ENCODE measurements at places on chromosomes 4 and X.
A peak's percentile ranks its signal among the peaks of the same experiment; 100 is the strongest.

DNA sequence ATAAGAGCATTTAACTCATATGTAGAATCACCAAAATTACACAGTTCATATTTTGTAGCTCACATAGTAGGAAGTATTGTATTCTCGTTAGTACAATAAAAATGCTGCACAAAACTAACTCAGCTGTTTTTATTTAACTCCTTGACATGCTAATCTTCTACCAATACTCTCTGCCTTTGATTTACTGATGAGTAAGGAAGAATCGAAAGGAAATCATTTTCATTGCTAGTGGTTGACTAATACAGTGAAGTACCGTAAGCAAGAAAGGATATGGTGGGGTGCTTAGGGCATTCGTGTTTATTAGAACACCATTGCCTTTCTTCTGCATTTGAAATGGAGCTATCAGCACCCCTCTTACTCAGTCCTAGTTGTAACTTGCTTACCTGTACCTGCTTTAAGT is 1239.1 kb upstream of the TENM3 start:
- DNase-seq = no peak

GRCh38 chr4:165198329-165198728 is 9.0 kb upstream of the KLHL2 start:
- DNase-seq = no peak

DNA sequence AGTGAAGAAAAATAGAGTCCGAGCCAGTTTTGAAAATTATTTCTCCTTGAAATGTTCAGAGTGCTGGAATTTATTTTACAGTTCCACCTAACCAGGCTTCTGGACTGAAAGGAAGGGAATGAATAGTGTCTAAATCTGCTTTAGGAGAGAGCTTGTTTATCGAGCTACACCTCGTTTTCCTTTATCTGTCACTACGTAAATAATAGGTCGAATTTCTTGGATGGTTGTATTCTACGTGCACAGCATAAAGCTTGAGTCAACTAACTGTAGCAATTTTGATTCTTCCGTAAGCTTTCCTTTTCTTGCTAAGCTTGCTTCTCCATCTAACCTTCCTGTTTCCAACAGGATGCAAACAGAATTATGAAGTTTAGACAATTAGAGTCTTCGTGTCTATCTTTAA is 48.6 kb downstream of the ADGRL3 start:
- no peak for DNase-seq

DNA sequence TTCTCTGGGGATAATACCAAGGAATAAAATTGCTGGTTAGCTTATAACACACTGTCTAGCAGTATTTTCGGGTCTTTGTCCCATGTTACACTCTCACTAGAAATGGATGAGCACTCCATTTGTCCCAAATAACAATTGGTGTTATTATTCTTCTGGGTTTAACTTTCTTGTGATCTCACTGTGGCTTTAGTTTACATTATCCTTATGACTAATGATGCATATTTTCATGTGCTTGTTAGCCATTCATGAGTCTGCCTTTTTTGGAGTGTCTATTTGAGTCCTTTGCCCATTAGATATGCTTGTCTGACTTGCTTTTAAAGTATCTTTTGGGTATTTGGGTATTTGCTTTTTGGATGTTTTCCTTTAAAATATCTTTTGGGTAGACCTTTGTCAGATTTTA is 372.9 kb upstream of the TENM3 start:
- no peak for DNase-seq

DNA sequence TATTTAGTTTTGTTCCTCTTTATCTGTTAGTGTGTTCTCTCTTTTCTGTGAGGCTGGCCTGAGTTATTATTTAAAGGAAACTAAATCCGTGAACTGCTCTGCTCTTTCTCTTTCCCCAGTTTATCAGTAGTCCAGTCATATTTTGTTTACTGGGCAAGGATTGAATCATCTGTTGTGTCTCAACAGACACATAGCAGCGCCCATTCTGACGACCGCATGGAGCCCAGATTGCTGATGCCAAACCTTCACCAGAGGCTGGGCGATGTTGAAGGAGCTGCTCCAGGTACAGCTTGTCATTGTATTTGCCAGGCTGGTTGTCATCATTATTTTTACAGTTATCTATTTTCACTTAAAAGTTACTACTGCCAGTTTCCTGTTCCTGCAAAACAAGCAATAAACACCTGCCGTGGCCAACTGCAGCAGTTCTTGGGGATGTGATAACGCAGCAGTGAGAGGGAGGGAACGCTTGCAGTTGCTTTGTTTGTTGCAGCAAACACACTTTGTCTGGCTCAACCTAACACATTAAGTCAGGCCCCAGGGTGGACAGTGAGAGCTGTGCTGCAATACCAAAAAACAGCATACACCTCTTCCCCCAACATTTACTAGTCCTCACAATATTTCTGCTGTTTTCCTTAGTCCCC is 10.1 kb downstream of the REELD1 start:
- DNase-seq = peak; percentile 46

GRCh38 chr4:2415881-2416563 is 2.4 kb downstream of the ZFYVE28 start:
- no peak for DNase-seq

DNA sequence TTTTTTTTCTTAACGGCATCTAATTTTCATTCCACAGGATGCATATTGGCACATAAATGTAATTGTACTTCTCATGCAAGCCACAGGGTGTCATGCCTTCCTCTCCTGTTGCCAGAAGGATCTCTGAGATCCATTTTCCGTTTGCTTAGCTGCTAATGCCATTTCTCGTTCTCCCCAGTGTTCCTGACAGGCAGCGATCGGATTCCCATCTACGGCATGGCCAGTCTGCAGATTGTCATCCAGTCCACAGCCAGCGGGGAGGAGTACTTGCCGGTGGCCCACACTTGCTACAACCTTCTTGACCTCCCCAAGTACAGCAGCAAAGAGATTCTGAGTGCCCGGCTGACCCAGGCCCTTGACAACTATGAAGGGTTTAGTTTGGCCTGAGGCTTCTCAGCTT is 8.9 kb upstream of the NAP1L5 start:
- DNase-seq = peak; percentile 79

DNA sequence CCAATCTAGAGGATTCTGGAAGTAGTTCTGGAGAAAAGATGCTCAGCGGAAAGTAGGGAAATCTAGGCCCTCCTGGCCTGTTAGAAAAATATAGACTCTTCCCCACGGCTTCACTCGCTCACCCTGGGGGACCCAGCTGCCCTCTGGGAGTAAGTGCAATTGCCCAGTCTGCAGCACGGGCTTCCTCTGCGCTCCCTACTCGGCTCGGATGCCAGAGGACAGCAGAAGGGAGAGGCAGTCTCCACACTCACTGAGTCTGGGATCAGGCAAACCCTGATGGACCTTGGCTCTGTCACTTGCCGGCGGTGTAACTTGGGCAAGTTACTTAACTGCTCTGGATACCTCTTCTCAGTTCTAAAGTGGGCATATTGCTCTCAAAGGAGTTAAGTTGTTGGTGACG is 2.1 kb downstream of the SHISA3 start:
- DNase-seq = no peak

DNA sequence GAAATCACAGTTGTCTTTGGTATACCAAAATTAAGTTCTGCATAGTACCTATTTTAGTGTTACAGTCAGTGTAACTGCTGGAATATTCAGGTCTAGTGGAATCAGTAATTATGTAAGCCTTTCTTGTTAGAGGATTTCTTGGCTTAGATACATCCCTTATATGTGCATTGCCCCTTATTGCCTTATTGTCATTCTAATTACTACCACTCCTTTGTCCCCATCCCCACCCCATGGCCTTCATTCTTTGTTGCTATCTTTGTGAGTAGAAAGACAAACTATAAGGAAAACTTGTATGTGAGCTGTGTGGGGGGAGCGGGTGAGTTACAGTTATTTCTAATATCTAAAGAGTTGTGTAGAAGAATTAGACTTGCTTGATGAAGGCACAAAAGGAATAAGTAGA is 36.9 kb upstream of the RPA4 start:
- no peak for DNase-seq

- no peak for DNase-seq
These were observed 107.1 kb upstream of the BMPR1B start for GRCh38 chr4:94650690-94651089.

- no peak for DNase-seq
These were observed 604.9 kb upstream of the ZFP42 start for GRCh38 chr4:187390646-187391045.

GRCh38 chrX:1452516-1453394 is at the start of gene ASMTL:
ASMTL (minus strand) TSS chrX:1452909; CDS start chrX:1452840, 69 bp downstream.
- DNase-seq = peak; percentile 100

DNA sequence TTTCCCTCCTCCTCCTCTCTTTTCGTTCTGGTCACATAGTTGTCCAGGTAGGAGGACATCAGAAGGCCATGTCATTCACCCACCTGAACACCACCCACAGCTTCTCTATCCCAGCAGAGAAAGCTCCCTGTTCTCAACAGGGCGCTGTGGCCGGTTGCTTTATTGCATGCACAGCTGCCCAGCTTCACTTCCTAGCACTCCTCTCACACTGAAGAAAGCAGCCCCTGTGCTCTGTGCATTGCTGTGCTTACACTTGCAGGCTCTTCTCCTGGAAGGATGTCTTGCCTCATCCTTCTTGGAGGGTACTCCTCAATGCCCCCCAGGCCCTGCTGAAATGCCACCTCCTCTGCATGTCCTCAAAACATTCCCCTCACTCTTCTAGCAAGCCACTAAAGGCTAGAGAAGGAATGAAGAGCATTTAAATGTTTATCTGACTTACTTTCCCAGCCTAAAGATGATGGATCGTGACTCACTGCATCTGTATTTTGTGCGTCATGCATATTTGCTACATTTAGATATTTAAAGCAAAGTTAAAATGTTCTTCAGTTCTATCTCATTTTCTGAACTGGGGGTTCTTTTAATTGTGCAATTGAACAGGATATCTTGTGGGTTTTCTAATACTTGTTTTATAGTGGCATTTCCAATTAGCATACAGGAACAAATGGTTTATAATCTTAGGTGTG is 186.4 kb upstream of the PUDP start:
- DNase-seq = no peak

DNA sequence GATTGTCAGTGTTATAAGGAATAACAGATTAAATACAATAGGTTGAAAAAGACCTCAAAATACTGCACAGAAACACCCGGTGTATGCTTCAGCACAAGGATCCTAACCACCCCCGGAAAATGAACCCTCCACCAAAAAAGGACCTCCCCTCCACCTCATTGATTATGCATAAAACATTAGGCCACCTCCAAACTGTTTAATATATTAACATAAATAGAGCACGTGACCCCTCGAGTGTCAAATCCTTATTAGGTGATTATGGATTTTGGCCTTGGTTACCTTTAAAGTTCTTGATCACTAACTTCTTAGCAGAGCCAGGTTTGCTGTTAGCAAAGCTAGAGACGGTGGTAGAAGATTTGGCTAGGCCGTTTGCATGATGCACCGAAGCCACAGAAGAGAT is 958 bp downstream of the CUL4B start:
- DNase-seq = peak; percentile 6

GRCh38 chr4:117293784-117294183 is 208.4 kb upstream of the TRAM1L1 start:
- DNase-seq = no peak

DNA sequence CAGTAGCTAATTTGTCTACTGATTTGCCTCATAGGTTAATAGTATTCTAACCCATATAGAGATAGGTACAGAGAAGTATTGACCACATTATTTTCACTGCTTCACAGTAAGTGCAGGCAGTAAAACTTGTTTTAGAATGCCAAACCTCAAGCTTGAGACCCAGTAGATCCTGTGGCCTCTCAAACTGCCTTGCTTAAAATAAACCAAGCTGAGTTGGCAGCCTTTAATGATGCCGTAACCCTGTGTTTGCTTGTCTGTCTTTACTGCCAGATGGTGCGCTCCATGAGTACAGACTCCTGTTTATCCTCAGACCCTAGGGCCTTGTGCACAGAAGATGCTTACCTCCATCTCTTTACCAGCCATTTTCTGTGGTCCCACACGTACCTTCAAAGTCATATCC is 50.8 kb downstream of the ANXA3 start:
- DNase-seq = no peak

- DNase-seq = no peak
These were observed 512 bp upstream of the ANTXR2 start for GRCh38 chr4:80073473-80074008.

DNA sequence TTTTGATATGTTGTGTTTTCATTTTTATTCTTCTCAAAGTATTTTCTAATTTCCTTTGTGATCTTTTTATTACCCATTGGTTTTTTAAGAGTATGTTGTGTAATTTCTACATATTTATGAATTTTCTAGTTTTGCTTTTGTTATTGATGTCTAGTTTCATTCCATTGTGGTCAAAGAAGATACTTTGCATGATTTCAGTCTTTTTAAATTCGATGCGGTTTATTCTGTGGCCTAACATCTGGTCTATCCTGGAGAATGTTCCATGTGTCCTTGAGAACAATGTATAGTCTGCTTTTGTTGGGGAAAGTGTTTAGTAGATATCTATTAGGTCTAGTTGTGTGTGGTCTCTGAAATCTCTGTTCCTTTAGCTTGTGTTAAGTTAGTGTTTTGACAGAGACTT is 46.2 kb downstream of the PPEF1 start:
- DNase-seq = no peak

DNA sequence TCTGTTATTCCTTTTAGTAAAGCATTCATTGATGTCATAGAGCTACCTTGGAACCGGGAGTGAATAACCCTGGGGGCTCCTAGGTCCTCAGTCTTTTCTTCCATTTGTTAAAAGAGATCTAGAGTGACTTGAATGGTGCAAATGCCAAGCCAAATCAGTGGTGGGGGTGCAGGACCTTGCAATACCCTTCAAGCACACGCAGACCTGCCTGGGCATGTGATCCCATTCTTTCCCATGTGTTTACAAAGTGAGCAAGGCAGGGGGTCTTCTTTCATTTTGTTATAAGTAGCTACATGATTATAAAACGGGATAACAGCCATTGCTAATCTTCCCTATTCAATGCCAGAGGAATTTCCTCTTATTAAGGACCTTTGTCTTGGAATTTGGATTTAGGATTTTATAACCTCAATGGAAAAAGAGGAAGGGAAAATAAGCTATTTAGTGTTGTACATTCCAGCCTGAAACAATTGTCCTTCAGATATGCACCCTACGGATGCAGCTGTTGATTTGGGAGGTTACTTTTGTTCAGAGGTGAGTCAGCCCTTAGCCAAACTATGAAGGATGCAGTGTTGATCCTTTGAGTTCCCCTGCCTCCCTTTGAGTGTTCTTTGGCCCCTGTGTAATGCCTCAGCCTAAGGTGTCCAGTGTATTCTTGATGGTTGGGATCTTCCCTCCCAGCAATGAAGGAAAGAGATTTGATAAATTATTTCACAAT is 623.8 kb upstream of the HTR2C start:
- DNase-seq = no peak

GRCh38 chr4:144399927-144400326 is 246.0 kb upstream of the HHIP start:
- DNase-seq = no peak

DNA sequence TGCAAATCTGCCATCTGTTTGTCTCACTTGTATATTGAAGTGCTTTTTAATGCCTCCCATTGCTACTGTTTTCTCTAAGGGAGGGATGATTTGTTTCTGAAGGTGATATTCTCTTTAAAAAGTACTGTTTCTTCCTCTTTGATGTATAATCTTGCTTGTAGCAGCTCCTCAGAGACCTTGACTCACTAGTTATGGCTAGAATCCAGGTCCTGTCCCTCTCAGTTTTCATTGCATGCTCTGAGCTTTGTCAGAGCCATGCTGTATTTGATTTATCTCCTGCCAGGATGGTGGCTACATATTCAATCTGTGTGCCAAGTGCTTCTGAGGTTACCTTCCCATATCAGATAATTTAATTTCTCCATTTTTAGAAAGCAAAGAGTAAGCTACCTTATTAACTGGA is 56.0 kb downstream of the GLUD2 start:
- no peak for DNase-seq

GRCh38 chrX:43564953-43565352 is 91.1 kb upstream of the MAOA start:
- no peak for DNase-seq

GRCh38 chr4:183658362-183659028 is 490 bp downstream of the RWDD4 start:
- DNase-seq = peak; percentile 17

GRCh38 chrX:8815460-8816065 is 14.4 kb upstream of the FAM9A start:
- peak; percentile 10 for DNase-seq

Data from globus pallidus (tissue), 1 donor.